ENCODE measurements at places on chromosomes 4 and X. TPM values are rescaled to one million over a fixed set of nuclear protein-coding genes. Genes with fewer than 3 reads are reported as not detected.
A peak's percentile ranks its signal among the peaks of the same experiment; 100 is the strongest.

GRCh38 chrX:66988331-66988730 lies 349.5 kb upstream of the EDA2R start:
- H3K36me3 ChIP-seq: no peaks in the 10 kb centered on the region
- DNase-seq: no peak
- H3K27me3 ChIP-seq: no peaks in the 10 kb centered on the region
- no peaks in the 10 kb centered on the region for H3K4me1 ChIP-seq
- H3K27ac ChIP-seq: no peak overlapping the region
- H3K4me3 ChIP-seq: no peak overlapping the region

DNA sequence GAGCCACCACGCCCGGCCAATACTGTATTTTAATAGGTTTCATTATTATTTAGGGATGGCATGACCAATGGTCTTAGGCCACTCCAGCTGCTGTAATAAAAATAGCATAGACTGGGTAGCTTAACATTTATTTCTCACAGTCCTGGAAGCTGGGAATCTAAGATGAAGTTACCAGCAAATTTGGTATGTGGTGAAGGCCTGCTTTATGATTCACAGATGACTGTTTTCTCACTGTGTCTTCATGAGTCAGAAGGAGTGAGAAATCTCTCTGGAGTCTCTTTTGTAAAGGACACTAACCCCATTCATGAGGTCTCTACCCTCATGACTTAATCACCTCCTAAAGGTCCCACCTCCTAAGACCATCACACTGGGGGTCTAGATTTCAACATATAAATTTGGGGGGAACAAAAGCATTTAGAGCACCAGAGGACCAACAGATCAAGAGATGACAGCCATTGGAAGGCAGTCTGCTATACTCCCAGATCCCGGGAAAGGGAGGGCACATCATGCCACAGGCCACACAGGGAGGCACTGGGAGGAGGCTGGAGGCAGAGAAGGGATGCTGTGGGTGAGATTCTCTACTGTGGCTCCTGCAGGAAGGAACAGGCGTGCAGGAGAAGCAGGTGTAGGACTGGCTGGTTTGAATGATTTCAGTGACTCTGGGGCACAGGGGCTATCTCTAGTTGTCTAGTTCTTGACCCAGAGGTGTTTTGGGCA lies 335.8 kb upstream of the SFRP2 start:
- no peaks in the 10 kb centered on the region for H3K27me3 ChIP-seq
- H3K4me1 ChIP-seq: no peaks in the 10 kb centered on the region
- no peak overlapping the region for H3K27ac ChIP-seq
- no peak overlapping the region for H3K4me3 ChIP-seq
- DNase-seq: peak; percentile 94

The PAGE1 gene
- total RNA-seq: not detected

The NDST3 gene
- not detected for total RNA-seq

DNA sequence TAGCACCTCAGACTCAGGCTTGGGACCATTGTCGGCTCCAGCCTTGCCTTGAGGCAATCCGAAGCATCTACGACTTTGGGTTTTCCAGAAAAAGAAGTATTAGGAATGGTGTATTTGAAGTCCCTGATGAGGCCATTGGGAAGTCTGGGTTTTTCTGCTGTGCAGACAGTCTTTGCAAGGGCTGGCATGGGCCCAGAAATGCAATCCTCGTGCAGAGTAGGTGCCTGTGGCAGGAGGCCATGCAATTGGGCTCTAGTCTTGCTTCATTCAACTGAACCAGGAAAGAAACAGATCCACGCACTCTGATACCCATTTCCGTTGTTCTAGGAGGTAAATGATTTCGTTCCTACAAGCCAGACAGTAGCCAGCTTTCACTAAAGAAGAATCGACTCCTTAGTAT lies 12.4 kb downstream of the ZFP92 start:
- DNase-seq: no peak
- no peak overlapping the region for H3K4me3 ChIP-seq

- no peaks in the 10 kb centered on the region for H3K4me1 ChIP-seq
- H3K27ac ChIP-seq: no peak overlapping the region
- H3K4me3 ChIP-seq: no peak overlapping the region
- no peaks in the 10 kb centered on the region for H3K27me3 ChIP-seq
Observed at GRCh38 chr4:101295691-101296090, 51.6 kb downstream of the PPP3CA start.

GRCh38 chrX:129956145-129956544 lies 26.3 kb upstream of the BCORL1 start:
- no peak for DNase-seq
- no peak overlapping the region for H3K4me3 ChIP-seq

- H3K27ac ChIP-seq: no peak overlapping the region
- peak; percentile 31 for DNase-seq
- H3K27me3 ChIP-seq: no peaks in the 10 kb centered on the region
- H3K36me3 ChIP-seq: no peaks in the 10 kb centered on the region
- no peak overlapping the region for H3K4me3 ChIP-seq
Observed at GRCh38 chr4:108391701-108392455, 223.1 kb upstream of the LEF1 start.

- no peak overlapping the region for H3K27ac ChIP-seq
- H3K27me3 ChIP-seq: no peaks in the 10 kb centered on the region
- no peak overlapping the region for H3K4me3 ChIP-seq
- H3K4me1 ChIP-seq: no peaks in the 10 kb centered on the region
- no peaks in the 10 kb centered on the region for H3K36me3 ChIP-seq
- peak; percentile 56 for DNase-seq
Observed at GRCh38 chr4:124337874-124338273, 374.7 kb downstream of the ANKRD50 start.

The LONRF3 gene
- 0.33 TPM for total RNA-seq

- H3K27me3 ChIP-seq: no peaks in the 10 kb centered on the region
- no peak overlapping the region for H3K27ac ChIP-seq
- no peak for DNase-seq
- H3K4me1 ChIP-seq: no peaks in the 10 kb centered on the region
- no peak overlapping the region for H3K4me3 ChIP-seq
Observed at GRCh38 chr4:94944726-94945125, 187.0 kb downstream of the BMPR1B start.
